IMR-90 (cell line): ENCODE measurements at places on chromosomes 3 and 15.

DNA sequence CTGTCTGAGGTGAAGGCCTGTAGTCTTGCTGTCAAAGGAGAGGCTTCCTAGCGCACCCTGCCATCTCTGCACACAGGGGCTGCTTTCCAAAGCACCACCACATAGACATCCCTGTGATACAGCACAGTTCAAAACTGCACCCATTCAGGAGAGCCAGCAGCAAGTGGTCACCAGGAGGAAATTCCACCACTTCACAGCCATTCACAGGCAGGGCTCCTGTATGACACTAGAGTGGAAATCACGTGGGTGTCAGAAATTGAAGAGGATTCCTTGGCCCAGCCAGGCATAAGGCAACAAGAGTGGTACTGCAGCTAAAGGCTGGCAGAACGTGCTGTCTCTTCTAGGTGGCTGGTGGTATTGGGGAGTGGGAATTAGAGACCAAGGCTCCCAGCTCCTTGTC, 102.8 kb downstream of the RFTN1 start:
- peaks cover 14% of the 10 kb centered on the region for H3K36me3 ChIP-seq
- no peak for DNase-seq
- H3K4me3 ChIP-seq, result no peak overlapping the region
- no peak overlapping the region for H3K27ac ChIP-seq
- H3K4me1 ChIP-seq, result peaks cover 13% of the 10 kb centered on the region
- no peaks in the 10 kb centered on the region for H3K27me3 ChIP-seq

DNA sequence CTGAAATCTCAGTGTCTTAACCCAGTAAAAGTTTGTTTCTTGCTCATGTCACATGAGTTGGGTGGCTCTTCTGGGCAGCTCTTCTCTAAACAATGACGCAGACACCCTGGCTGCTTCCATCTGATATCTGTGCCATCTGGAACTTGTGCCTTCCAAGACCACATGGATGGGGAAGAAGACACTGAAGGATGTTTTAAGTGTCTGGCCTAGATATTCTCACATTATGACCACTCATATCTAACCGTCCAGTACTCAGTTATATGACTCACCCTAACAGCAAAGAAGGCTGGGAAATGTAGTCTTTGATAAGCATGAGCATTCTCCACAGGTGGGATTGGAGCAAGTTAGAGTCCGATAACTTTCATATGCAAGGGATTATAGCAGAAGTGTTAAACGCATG, 66.4 kb downstream of the RYR3 start:
- no peak overlapping the region for H3K4me3 ChIP-seq
- H3K4me1 ChIP-seq, result no peaks in the 10 kb centered on the region
- H3K27ac ChIP-seq, result no peak overlapping the region
- no peaks in the 10 kb centered on the region for H3K27me3 ChIP-seq
- DNase-seq, result no peak

DNA sequence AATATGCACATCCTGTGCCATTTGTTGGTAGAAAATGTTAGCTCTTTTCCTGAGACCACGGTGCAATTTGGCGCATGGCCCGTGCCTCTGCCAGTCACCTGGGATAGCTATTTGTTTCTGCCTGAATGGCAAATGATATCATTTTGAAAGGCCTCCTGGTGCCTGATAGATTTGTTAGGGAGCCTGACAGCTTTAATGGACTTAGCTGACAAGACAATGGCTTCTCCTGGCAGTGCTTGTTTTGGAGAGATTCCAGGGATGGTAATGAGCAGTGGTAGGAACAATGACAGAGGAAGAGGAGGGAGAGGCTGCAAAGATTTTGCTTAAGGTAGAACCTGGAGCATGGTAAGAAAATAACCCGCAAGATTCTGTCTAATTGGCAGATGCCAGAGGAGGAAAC, 268.5 kb downstream of the CLSTN2 start:
- no peaks in the 10 kb centered on the region for H3K4me1 ChIP-seq
- H3K27me3 ChIP-seq, result no peaks in the 10 kb centered on the region
- no peak for DNase-seq
- no peak overlapping the region for H3K27ac ChIP-seq
- no peaks in the 10 kb centered on the region for H3K36me3 ChIP-seq

DNA sequence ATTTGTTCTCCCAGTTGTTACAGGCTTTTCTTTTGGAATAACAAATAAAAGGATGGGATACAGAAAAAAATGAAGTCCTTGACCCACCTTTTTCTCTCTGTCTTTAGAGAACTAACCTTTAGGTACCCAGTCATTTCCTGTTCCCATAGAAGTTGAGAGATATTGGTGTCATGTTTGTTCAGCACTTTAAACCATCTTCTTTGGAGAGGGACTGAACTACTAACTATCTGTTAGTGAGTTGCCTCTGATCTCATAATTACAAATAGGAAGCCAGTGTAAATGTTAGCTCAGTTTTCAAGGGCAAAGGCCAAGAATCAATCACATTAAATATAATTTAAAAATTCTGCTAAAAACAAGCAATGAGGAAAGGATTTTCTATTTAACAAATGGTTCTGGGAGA, 72.9 kb upstream of the DCBLD2 start:
- H3K36me3 ChIP-seq, result no peaks in the 10 kb centered on the region
- no peaks in the 10 kb centered on the region for H3K27me3 ChIP-seq
- peaks cover 3% of the 10 kb centered on the region; the same call in 1 of the 2 replicates for H3K4me1 ChIP-seq
- no peak for DNase-seq

DNA sequence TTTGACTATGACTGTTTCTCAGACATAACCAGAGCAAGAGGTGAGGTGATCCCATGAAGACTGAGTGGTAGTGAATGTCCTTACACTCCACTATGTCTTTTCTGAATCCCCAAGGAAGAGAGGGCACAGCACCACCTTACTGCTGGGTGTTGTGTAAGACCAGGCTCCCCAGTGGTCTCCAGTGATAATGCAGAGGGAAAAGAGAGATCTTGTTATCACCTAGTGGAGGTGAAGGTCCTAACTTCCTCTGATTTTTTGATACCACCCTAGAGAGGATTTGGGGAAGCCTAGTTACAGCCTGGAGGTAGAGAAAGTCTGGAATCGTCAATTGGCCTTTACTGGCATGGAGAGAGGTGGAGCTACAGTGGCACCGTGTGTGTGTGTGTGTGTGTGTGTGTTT, 288.0 kb upstream of the BCHE start:
- no peaks in the 10 kb centered on the region for H3K27me3 ChIP-seq
- H3K27ac ChIP-seq, result no peak overlapping the region
- no peaks in the 10 kb centered on the region for H3K36me3 ChIP-seq
- H3K4me1 ChIP-seq, result no peaks in the 10 kb centered on the region

- no peak overlapping the region for H3K4me3 ChIP-seq
- DNase-seq, result peak; percentile 90
- no peaks in the 10 kb centered on the region for H3K36me3 ChIP-seq
- peaks cover 7% of the 10 kb centered on the region for H3K4me1 ChIP-seq
- H3K27me3 ChIP-seq, result no peaks in the 10 kb centered on the region
These were observed 72.5 kb downstream of the FOXP1 start for GRCh38 chr3:71511037-71511436.

- peaks cover 8% of the 10 kb centered on the region; the same call in 1 of the 2 replicates for H3K4me1 ChIP-seq
- no peaks in the 10 kb centered on the region for H3K27me3 ChIP-seq
- no peak overlapping the region for H3K4me3 ChIP-seq
- no peaks in the 10 kb centered on the region for H3K36me3 ChIP-seq
- DNase-seq, result no peak
These were observed 2.2 kb downstream of the KCTD6 start for GRCh38 chr3:58494107-58494506.

DNA sequence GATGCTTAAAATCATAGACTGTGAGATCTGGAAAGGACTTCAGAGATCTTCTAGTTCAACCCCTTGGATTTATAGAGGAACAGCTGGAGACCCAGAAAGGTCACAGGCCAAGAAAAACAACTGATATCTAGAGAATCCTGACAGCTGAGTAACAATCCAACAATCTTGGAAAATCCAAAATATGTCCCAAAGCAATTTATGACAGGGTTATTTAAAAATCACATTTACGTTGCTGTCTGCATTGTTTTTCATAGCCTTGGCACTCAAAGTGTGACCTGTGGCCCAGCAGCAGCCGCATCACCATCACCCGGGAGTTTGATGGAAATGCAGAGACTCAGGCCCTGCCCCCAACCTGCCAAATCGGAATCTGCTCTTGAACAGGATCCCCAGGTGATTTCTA, 78.8 kb downstream of the FBN1 start:
- H3K27ac ChIP-seq, result peak overlapping the region; percentile 56; the same call in 1 of the 2 replicates
- H3K27me3 ChIP-seq, result no peaks in the 10 kb centered on the region
- DNase-seq, result peak; percentile 65
- no peaks in the 10 kb centered on the region for H3K36me3 ChIP-seq

DNA sequence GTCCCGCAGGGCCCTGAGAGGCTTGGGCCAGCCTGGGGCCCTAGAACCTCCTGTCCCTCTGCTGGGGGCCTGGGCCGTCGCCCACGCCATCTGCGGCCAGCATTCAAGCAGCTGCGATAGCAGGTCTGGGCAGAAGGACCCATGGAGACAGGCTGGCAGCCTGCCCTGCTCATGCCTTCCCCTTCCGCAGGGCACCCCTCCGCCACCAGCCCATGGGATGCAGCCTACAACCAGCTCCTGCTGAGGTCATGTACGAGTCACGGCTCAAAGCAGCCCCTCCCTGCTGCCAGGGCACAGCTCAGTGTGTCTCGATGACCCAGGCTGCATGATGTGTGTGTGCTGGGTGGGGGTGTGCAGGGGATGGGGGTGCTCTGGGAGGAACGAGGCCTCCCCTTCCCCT, 27.8 kb downstream of the DUSP7 start:
- H3K27me3 ChIP-seq, result no peaks in the 10 kb centered on the region; the same call in 1 of the 2 replicates
- no peaks in the 10 kb centered on the region for H3K36me3 ChIP-seq
- no peaks in the 10 kb centered on the region for H3K4me1 ChIP-seq

GRCh38 chr3:17577796-17578520, 164.5 kb downstream of the TBC1D5 start:
- peak; percentile 4 for DNase-seq
- H3K36me3 ChIP-seq, result no peaks in the 10 kb centered on the region
- no peak overlapping the region for H3K27ac ChIP-seq
- no peak overlapping the region for H3K4me3 ChIP-seq
- H3K4me1 ChIP-seq, result no peaks in the 10 kb centered on the region; the same call in 1 of the 2 replicates

GRCh38 chr3:29696311-29696710, 415.4 kb downstream of the RBMS3 start:
- H3K4me3 ChIP-seq, result no peak overlapping the region
- no peaks in the 10 kb centered on the region for H3K27me3 ChIP-seq
- no peaks in the 10 kb centered on the region for H3K36me3 ChIP-seq
- H3K4me1 ChIP-seq, result peaks cover 10% of the 10 kb centered on the region
- DNase-seq, result no peak

GRCh38 chr3:9080163-9080562, 116.9 kb upstream of the RAD18 start:
- no peaks in the 10 kb centered on the region for H3K36me3 ChIP-seq
- peak; percentile 23 for DNase-seq

DNA sequence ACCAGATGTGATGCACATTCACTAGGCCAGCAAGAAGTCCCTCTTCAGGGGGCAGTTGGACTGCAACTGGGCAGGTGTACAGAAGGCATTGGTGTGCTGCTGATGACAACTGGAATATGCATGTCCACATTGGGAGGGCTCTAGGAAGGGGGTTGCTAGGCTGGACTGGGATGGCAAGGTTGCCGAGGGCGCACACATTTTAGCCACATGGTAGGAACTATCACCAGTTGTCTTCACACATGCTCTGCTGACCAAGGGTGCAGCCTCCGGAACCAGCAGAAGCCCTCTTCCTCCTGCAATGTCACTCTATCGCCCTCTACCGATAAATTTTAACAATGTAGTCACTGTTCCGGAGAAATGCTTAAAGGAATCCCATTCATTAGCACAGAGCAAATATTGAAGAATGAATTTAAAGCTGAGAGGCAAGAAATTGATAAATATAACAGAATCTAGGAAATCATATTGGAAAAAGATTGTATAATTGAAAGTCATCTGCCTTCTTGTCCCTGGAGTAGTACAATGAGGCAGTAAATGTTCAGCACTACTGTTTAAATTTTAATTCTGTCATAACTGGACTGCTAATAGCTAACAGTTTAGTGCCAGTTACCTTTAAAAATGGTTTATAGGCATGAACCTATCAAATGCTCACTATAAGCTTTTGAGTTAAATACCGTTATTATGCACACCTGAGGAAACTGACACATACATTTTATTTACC, 22.6 kb upstream of the LYSMD4 start:
- H3K27ac ChIP-seq, result no peak overlapping the region
- no peaks in the 10 kb centered on the region for H3K4me1 ChIP-seq
- H3K36me3 ChIP-seq, result no peaks in the 10 kb centered on the region
- H3K27me3 ChIP-seq, result peaks cover 18% of the 10 kb centered on the region; the same call in 1 of the 2 replicates
- H3K4me3 ChIP-seq, result no peak overlapping the region

GRCh38 chr3:39153977-39154279, 537 bp upstream of the CSRNP1 start:
- no peak for DNase-seq
- peaks cover 2% of the 10 kb centered on the region for H3K27me3 ChIP-seq
- no peaks in the 10 kb centered on the region for H3K36me3 ChIP-seq

DNA sequence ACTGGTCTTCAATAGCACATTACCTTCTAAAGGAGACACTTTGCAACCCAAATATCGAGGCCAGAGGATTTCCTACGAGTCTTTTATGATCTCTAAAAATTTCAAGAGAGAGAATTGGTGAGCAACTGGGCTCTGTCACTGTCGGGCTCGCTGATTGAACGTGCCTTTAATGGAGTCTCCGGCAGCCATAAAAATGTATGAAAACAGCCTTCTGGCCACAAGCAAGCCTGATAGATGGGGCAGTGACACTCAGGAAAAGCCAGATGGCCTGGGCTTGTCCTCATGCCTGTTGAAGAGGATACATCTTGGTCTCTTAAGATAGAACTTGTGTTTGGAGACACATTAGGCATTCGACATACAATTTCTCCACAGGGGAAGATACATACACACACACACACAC, 419.5 kb upstream of the PROK2 start:
- DNase-seq, result no peak
- no peaks in the 10 kb centered on the region for H3K4me1 ChIP-seq
- no peaks in the 10 kb centered on the region for H3K36me3 ChIP-seq
- H3K27ac ChIP-seq, result no peak overlapping the region

DNA sequence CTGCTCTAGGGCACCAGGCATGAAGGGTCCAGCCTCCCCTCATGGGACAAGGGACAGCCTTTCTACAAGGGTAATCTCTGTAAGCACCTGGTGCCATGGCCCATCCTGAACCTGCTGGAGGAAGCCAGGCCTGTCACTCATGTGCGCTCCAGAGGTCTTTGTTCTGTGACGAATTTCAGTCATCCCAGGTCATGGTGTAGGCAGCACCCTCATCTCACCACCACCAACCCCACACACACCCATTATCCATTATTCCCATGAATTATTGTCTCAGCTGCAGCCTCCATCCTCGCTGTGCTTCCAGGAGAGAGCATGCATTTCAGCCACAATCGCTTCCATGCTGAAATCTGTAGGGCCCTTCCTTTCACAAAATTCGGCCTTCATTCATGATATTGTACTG, 419.3 kb downstream of the EPHB1 start:
- H3K4me1 ChIP-seq, result no peaks in the 10 kb centered on the region
- no peak overlapping the region for H3K4me3 ChIP-seq
- H3K27ac ChIP-seq, result no peak overlapping the region
- no peaks in the 10 kb centered on the region for H3K36me3 ChIP-seq

- H3K4me1 ChIP-seq, result no peaks in the 10 kb centered on the region
- no peak overlapping the region for H3K4me3 ChIP-seq
- H3K27me3 ChIP-seq, result no peaks in the 10 kb centered on the region
- H3K36me3 ChIP-seq, result no peaks in the 10 kb centered on the region
- H3K27ac ChIP-seq, result no peak overlapping the region
These were observed 613.1 kb downstream of the SI start for GRCh38 chr3:164465172-164465571.
